ENCODE measurements at places on chromosomes 1 and 21. TPM values are rescaled to one million over a fixed set of nuclear protein-coding genes. Genes with fewer than 3 reads are reported as not detected.

KRTAP7-1 gene
- not detected for total RNA-seq

GSTM1 gene
- not detected for total RNA-seq

TDRD5 gene
- 0.02 TPM for total RNA-seq

PFDN2 gene
- total RNA-seq: 113 TPM

KPRP gene
- not detected for total RNA-seq

Measured in A549 treated with DMSO at 1 μM for 4 hours (cell line).